Caco-2 (cell line): ENCODE measurements at places on chromosomes 11 and 22.

DNA sequence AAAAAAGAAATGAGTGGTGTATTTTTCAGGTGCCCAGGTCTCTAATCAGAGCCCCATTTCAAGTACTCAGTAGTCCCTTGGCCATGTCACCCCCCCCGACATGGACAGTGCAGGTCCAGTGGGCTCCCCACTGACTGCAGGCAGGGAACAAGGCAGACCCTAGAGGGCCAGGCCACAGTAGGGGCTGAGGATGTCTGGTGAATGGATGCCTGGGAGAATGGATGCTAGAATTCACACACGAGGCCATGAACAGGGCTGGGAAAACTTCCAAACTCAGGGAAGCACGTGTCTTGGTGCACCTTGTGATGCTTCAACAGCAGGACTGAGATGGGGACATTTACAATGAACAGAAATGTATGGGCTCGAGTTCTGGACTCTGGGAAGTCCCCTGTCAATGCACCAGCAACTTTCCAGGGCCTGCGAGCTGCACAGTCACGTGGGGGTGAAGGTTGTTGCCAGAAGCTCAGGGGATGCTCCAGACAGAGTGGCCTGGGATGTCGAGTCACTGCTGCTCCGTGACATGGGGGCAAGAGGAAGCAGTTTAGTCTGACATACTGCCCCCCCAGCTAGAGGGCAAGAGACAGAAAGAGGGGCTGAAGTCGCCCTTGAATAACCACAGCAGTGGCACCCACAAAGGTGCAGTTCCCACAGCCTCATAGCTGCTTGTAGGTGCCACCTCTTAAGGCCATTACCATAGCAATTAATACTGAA, 3.1 kb downstream of the APOBEC3G start:
- DNase-seq, result no peak

DNA sequence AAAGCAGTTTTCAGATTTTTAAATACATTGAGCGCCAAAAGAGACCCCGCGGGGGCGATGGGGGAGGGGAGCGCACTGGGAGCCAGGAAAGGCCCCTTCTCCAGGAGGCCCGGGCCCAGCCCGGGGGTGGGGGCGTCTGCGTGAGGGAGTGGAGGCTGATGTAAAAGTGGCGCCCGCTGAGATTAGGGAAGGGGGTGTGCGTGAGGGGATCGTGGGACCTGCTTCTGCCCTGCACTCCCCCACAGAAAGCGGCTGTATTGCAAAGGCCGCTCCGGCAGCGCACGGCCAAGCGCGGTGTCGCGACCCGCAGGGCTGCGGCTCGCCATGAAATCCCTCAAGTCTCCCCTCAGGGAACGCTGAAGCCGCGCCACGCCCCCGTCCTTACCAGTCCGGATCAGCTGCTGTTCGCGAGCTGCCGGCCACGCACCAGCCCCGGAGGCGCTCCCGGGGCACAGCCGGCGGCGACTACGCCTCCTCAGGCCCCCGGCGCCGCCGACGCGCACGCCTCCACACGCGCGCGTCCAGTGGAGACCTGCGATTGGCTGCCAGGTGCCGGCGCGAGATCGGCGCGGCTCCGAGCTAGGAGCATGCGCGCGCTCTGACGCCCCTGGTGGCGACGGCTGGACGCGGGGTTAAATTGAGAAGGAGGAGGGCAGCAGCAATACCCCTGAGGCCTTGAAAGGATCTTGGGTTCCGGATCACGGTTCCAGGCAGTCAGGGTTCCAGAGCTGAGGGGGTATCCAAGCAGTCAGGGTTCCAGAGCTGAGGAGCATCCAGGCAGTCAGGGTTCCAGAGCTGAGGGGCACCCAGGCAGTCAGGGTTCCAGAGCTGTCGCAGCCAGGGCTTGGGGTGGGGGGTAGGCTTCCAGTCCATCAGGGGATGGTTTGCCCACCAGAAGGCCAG, at the start of gene ZNF280B:
TSS of gene ZNF280B (minus strand) at position 469 of the 903 bp plus-strand sequence. CDS start 19,344 bp downstream, outside the sequence.
- DNase-seq, result peak; percentile 84

GRCh38 chr22:42596336-42596735, 18.3 kb downstream of the POLDIP3 start:
- no peak for DNase-seq

GRCh38 chr11:59756558-59756840, 1.3 kb downstream of the STX3 start:
- DNase-seq, result no peak

DNA sequence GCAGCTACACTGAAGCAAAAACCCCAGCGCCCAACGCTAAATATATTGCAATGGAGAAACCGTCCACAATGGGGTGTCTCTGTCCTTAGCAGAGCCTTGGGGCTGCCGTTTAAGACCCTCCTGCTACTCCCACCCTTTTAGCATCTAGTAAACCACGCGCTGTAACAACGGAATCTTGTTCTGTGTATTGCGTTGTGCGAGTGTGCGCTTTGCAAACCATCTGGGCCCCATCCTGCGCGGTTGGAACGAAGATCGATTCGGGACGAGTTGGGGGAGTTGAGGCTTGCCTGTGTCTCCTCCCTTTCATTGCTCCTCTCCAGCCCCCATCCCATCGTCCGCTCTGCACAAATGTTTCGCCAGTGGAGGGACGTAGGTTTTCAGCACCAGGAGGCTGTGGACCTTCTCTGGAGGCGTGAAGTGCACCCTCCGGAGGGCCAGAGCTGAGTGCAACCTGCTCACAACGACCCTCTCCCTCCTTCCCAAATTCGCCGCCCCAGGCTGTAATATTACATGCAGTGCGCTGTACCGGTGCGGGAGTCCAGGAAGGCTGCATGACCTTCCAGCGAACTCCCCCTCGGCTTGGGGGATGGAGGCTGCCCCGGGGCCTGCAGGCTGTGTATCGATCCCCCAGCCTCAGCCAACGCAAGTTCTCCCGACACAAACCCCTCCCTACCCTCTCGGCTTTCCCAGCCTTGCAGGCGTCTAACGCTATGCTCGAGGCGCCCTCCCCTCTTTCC, 1.6 kb upstream of the KMT2A start:
- DNase-seq, result peak; percentile 72

DNA sequence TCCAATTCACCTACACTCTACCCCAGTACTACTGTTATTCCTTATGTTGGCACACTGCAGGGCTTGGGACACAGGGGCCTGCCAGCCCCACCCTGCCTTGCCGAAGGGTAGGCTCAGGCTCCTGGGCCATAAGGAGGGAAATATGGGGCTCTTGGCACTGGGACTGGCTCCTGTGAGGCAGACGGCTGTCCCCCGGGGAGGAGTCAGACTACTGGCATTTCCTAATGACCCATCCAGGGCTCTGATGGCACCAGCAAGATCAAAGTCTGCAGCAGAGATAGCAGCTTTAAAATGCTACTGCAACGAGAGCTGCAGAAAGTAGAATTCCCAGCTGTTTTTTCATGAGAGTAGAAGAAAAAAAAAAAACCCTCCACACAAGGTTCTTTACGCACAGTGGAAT, 42.2 kb upstream of the CYP2D6 start:
- DNase-seq, result no peak

GRCh38 chr11:32316858-32317642, 118.3 kb downstream of the WT1 start:
- no peak for DNase-seq

DNA sequence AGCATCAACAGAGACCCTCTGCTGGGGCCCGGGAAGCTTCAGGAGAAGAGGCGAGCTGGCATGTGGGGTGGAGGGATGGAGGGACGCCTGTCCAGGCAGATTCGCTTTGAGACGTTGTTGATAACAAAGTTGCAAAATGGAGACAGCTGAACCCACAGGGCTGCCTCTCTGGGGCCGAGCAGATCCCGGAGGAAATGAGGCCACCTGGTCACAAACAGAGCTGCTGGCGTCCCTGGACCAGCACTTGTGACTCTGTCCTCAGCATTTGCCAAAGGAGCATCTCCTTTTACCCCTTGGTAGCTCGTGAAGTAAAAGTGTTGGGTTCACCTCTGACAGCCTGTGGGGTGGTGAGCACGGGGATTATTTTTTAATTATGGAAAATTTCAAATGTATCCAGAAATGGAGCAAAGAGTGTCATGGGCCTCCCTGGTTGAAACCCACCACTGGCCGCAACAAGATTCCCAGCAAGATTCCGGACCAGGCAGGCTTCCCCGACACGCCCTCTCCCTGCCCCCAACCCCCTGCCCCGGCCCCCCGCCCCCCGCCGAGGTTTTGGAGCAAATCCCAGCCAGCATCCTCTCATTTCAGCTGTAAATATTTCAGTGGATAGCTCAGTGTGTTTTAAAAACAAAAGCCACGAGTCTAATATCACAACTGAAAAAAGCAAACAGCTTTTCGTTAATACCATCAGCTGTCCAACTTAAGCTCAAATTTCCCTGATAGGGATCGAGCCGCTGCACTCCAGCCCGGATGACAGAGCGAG, 20.3 kb downstream of the GRAMD4 start:
- DNase-seq, result no peak

DNA sequence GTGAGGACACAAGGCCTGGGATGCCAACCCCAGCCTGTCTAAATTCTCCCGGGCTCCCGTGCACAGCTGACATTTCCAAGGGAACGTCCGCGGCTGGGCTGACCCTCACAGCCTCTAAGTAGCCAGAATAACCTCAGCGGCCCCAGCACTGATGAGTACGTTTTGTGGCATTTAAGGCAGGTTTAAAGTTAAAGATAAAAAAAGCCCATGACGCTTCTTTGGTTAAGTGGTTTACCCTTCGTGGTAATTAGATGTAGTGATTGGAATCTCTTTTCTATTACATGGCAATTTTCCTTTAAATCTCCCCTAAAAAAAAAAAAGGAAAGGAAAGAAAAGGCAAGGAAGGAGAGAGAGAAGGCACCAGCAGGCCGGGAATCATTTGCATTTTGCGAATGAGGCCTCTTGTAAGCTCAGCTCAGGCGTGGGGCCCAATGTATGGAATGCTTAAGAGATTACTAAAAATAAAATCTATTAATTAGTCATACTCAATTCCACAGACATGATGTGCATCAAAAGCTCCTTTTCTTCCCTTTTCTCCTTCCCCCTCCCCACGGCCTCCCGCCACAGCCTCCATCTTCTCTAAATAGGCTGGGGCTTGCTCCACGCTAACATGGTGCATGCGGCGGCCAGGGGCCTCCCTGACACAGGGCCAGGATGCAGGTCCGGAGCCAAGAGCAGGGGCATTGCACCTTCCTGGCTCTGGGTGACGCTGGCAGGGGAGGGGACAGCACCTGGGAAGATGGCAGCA, 44.1 kb downstream of the MACROD1 start:
- DNase-seq, result no peak

- no peak for DNase-seq
These were observed 2.1 kb downstream of the INPPL1 start for GRCh38 chr11:72226701-72227100.

DNA sequence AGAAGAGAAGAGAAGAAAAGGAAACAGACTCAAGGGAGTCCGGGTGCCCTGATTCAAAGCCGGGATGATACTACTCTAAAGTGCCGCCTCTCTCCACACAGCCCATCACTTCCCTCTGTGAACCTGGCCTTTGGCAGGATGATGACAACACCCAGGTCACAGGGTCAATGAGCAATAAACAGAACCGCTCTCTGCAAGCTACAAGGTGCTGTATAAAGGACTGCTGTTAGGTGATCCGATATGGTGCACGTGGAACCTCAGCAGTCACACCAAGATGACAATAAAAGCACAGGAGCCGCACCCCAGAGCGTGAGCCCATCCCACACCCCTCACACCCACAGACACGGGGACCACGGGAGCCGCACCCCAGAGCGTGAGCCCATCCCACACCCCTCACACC, 10.7 kb downstream of the TTLL1 start:
- DNase-seq, result peak; percentile 44

- DNase-seq, result peak; percentile 59
These were observed 15.1 kb downstream of the MYBPC3 start for GRCh38 chr11:47337229-47337924.

DNA sequence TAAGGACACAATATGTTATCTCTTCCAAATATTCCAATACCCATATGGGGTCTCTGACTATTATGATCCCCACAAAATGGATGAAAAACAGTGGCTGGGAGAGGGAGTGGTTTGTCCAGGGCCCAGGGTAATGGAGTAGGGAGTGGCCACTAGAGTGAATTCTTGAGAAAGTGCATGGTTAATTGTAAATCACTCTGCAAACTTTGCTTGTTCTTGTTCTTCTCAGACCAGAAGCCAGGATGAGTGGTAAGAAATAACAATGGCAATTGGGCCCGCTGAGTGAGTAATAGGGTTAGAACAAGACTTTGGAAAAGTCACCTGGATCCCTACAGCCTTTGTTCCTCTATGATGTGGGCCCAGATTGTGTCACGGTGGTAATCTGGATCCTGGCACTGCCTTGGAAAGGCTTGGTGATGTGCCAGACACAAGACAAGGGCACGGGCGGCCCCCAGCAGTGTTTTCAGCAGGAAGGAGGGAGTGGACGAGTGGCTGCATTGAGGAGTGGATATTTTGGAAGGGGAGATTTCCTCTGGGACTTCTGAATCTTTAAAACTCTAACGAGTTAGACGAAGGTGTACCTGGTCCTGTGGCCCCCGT, 18.2 kb upstream of the KIRREL3 start:
- DNase-seq, result no peak

DNA sequence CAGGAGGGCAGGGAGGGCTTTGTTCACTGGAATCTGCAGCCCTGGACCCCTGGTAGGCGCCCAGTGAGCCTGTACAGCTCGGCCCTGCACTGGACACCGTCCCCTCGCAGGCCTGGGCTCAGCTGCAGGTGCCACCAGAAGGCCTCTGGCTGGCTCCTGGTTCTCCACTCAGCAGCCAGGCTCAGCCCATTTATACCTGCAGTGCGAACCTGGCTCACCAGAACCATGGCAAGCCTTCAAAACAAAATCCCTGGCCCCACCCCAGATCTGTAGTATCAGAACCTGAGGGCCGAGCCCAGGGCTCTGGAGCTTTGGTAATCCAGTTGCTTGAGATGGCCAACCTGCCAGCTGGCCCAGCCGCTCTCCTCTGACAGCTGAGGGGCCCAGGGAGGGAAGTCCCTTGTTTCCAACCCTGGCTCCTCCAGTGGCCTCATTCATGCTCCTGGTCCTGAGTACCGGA, 870 bp upstream of the FREY1 start:
- DNase-seq, result no peak
